ENCODE measurements at places on chromosomes 6 and 20.

DNA sequence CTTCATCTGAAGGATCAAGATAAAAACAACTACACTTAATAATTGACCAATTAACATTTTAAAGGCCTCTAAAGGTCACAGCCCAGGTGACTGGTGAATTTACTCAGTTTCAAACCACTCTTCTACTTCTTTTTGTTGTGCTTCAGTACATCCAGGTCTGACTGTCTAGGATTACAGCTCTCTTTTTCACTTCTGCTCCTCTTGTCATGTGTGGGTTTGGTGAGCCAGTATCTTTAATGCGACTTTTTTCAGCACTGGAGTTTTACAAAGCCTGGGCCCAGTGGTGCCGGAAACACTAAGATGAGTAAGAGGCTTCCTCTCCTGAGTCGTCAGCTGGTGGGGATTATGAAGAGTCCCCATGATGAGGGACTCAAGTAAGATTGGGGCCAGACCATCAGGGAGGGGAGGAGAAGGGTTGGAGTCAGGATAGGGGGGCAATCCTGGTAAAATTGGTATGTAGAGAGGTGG lies 27.0 kb downstream of the HECA start:
- no peak for DNase-seq

DNA sequence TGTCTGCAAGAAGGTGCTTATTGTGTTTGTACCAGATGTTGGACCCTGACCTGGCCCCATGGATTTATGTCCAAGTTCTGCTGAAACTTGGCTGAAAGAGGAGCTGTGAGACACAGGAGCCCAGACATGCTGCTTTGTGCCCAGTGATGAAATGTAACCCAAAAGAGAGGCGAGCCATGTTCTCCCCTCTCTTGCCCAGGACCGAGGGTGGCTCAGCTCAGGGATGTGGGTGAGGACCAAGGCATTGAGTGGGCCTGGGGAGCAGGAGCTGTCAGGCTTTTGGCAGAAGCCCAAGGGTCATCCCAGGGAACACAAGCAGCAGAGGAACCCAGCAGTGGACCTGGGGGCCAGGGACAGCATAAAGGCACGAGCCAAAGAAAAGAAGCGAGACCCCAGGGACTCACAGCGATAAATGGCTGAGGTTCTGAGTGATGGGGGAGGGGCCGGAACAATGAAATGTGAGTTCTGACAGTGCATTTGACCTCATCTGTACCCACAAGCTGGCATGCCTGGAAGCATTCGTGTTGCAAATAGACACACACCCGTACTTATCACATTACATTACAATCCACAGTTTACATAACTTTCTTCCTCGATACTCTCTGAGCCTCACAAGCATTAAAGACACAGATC lies 363.4 kb upstream of the JARID2 start:
- DNase-seq, result no peak

GRCh38 chr6:54646069-54646950 lies 200.3 kb upstream of the FAM83B start:
- DNase-seq, result no peak

GRCh38 chr6:154502553-154502952 lies 7.9 kb downstream of the CNKSR3 start:
- DNase-seq, result no peak

GRCh38 chr6:156686301-156686994 lies 90.7 kb upstream of the ARID1B start:
- DNase-seq, result no peak

DNA sequence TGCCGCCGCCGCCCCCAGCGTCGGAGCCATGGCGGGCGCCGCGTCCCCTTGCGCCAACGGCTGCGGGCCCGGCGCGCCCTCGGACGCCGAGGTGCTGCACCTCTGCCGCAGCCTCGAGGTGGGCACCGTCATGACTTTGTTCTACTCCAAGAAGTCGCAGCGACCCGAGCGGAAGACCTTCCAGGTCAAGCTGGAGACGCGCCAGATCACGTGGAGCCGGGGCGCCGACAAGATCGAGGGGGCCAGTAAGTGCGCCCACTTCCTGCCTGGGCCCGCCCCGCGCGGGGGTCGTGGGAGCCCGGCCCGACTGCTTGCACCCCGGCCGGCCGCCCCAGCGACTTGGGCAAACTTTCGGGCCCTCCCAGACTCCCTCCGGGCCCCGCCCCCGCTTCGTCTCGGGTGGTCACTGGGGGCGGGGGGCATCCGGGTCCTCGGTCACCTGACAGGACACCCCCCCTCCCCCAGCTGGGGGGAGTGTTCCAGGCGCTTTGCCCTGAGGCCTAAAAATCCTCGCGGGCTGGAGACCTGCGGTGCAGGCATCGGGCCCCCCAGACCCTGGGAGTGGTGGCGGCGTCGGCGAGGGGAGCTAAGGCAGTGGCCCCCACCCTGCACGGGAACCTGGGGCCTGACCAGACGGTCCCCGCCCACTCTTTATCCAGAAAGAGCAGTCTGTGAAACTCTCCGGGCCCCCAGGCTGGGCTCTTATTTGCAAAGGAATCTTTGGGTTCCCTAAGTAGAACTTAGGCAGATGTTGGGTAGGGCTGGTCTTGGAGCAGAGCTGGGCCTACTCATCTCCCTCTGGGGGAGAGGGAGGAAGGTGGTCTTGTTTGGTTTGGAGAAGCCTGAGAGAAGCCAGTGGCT lies 501 bp downstream of the PLCG1 start:
- peak; percentile 87 for DNase-seq

GRCh38 chr6:37702314-37702713 lies 4.6 kb upstream of the MDGA1 start:
- no peak for DNase-seq

DNA sequence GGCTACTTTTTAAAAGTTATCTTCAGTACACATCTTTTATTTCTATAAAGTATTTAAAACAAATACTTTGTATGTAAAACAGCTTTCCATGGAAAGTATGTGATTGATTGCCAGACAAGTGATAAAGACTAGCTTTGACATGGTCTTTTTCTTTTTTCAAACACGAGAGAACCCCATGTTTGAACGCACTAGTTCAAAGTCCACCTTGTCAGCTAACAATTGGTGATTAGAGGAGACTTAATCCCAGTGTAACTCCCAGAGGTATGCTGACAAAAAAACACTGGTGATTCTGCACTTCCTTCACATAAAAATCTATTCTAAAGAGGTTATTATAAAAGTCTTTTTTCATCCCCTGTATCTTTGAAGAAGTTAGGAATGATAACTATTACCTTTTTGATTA lies 438.1 kb downstream of the GJA1 start:
- no peak for DNase-seq

GRCh38 chr6:28337121-28337520 lies 1.2 kb upstream of the ZSCAN31 start:
- no peak for DNase-seq

- no peak for DNase-seq
Observed at GRCh38 chr6:45668705-45669104, 291.0 kb upstream of the SUPT3H start.

Measured in ascending aorta (tissue), 2 donors.